Stimulated activated CD8-positive, alpha-beta memory T cell treated with anti-CD3 and anti-CD28 coated beads, Interleukin-4, amount 100 ng/mL, for 48 hours (primary cell): ENCODE measurements at places on chromosomes 2 and 18.
A peak's percentile ranks its signal among the peaks of the same experiment; 100 is the strongest.

DNA sequence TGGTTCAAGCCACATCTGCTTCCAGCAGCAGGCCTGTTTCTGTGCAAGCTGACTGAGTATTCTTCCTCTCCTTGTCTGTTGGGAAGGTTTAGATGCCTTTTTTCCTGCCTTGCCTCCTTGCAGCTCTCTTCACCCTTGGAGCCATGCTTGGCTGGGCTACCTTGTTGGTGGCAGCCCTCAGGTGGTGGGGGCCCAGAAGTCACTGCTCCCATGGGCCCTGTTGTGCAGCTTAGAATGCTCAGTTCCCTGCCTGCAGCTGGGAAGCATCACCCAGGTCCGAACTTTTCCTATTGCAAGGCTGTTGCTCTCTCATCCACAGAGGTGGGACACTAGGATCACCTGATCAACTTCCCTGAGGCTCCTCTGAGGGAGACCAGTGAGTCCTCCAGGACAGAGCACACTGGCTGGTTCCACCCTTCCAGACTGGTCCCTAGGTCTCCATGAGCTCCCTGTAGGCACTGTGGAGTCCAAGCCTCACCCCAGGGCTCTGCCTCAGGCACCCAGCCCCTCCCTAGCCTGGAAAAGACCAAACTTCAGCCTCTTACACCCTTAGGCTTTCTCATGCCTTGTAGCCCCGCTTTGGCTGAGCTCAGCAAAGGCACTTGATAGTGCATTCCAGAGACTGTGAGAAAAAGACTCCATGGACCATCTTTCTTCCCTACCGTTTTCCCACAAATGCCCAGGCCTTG is 219.3 kb upstream of the SH3BP4 start:
- no peak for DNase-seq

GRCh38 chr2:106833256-106833655 is 52.7 kb downstream of the ST6GAL2 start:
- no peak for DNase-seq

DNA sequence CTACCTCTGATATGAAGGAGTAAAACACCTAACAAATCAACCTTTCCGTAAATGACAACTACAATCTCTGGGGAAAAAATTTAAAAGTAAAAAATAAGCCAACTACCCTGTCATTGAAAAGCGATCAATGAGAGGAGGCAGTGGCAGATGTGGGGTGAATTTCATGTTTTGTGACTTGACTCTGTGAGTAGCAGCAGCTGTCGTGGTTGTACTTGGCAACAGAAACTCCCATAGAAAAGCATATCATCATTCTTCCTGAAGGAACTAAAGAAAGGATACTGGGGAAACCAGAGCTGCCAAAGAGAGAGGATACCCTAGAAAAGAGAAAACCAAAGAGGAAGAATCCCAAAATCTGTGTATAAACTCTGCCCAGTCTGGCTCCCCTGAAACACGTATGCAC is 236.4 kb downstream of the TNS1 start:
- no peak for DNase-seq

DNA sequence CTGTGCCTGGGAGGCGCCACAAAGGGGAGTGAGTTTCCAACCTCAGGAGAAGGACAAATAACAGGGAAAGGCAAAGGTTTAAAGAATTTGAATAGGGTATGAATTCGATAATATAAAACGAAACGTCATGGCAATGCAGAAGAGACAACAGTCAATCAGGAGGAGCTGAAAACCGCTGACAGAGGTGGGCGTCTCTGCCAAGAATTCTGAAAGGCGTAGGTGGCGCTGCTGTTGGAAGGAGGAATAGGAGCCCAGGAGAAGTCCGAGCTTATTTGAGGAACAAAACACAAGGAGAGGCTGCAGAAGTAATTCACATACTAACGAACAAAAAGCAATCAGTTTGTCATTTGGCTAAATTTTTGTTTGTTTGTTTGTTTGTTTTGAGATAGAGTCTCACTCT is 485.8 kb upstream of the POU3F3 start:
- DNase-seq: no peak

DNA sequence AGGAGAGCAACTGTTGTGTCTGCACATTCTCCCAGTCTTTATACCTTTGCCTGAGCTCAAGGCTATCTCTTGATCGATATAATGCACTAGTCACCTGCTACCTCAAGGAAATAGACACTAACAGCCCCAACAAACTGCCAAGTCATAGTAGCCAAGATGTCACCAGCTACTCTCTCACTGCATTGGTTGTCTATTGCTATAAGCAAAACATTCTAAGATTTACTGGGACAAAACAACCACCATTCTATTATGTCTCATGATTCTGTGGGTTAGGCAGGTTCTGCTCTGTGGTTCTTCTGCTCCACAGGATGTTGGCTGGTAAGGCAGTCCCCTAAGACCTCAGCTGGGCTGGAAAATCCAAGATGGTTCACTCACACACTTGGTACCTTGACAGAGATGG is 28.5 kb upstream of the MLPH start:
- DNase-seq: no peak

DNA sequence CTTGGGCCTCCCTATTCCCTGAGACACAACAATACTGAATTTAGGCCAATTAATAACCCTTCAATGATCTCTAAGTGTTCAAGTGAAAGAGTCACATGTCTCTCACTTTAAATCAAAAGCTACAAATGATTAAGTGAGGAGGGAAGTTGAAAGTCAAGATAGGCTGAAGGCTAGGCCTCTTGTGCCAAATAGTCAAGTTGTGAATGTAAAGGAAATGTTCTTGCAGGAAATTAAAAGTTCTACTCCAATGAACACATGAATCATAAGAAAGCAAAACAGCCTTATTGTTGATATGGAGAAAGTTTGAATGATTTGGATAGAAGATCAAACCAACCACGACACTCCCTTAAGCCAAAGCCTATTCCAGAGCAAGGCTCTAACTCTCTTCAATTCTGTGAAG is 286.9 kb downstream of the MEIS1 start:
- DNase-seq: no peak

DNA sequence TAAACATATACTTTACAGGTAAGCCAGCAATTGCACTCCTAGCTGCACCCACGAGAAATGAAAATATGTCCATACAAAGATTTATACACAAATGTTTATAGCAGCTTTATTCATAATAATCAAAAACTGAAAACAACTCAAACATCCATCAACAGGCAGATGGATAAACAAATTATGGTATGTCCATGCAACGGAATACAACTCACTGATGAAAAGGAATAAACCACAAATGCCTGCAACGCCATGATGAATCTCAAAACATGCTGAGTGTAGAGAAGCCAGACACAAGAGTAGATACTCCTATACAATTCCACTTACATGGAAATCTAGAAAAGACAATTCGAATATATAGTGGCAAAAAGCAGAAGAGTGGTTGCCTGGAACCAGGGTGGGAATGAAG is 76.0 kb downstream of the EPAS1 start:
- no peak for DNase-seq

DNA sequence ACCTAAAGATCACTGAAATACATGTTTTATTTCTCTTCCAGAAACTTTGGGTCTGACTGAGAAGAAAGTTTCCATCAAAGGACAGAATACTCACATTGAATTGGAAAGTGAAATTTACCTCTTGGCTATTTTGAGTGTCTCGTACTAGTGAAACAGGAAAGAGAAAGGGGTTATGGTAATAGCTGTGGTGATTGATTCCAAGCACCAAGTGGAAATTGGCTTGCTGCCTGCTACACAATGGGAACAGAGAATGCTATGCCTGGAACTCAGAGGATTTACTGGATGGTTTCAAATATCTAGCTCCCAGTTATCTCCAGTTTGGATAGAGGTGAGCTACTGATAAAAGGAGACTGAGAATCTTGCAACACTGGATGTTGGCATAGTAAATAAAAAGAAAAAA is 492.8 kb upstream of the FSIP2 start:
- DNase-seq: no peak

- no peak for DNase-seq
Observed at GRCh38 chr2:197229509-197230443, 80.8 kb downstream of the ANKRD44 start.

- no peak for DNase-seq
Observed at GRCh38 chr2:121596221-121597080, 52.8 kb downstream of the CLASP1 start.

GRCh38 chr18:44680273-44681075 is at the start of gene SETBP1:
Gene SETBP1 (plus strand): TSS chr18:44680888. CDS start chr18:44701347, 20,459 bp downstream.
- peak; percentile 67 for DNase-seq

- no peak for DNase-seq
Observed at GRCh38 chr2:171132086-171132485, 28.6 kb downstream of the TLK1 start.

- DNase-seq: no peak
Observed at GRCh38 chr2:23556929-23557328, 171.9 kb downstream of the KLHL29 start.

DNA sequence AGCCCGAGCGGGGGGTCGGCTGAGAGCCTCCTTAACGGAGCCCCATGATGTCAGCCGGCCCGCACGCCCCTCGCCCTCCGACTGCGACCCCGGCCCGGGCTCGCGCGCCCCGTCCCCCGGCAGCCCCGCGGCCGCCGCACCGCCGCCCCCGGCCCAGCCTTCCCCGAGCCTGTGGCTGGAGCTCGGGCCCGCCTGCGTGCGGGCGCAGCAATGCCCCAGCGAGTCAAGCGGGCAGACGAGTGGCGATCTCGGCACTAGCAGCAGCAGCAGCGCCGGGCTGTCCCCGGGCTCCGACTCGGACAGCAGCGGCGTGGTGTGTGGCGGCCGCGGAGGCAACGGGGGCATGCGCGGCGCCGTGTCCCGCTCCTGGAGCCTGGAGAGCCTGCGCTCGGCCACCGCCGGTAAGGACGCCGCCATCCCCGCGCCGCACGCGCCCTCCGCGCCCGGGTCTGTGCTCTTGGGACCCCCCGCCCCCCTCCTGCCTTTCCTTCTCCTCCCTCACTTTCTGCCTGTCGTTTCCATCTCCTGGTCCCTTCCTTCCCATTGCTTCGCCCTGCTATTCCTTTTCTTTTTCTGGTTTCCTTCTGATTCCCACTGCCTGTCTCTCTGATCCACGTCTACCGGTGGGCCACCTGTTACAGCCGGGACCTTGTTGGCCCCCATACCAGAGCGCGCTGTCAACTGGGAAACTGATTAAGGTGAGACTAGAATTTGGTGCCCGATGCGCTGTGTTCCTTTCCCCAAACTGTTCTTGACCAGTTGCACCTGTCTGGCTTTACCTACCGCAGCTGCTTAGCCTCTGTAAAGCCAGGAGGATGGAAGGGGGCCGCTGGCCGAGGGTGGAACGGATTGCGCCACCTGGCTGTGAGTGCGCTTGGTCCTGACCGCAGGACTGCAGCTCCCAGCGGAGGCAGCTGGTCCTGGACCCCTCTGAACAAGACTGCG is 127.4 kb downstream of the ARHGEF4 start:
- DNase-seq: peak; percentile 42

GRCh38 chr2:17518212-17519154 is at the start of gene RAD51AP2:
Gene RAD51AP2 (minus strand): TSS chr2:17518440. CDS start chr2:17518415, 25 bp downstream.
- peak; percentile 56 for DNase-seq

DNA sequence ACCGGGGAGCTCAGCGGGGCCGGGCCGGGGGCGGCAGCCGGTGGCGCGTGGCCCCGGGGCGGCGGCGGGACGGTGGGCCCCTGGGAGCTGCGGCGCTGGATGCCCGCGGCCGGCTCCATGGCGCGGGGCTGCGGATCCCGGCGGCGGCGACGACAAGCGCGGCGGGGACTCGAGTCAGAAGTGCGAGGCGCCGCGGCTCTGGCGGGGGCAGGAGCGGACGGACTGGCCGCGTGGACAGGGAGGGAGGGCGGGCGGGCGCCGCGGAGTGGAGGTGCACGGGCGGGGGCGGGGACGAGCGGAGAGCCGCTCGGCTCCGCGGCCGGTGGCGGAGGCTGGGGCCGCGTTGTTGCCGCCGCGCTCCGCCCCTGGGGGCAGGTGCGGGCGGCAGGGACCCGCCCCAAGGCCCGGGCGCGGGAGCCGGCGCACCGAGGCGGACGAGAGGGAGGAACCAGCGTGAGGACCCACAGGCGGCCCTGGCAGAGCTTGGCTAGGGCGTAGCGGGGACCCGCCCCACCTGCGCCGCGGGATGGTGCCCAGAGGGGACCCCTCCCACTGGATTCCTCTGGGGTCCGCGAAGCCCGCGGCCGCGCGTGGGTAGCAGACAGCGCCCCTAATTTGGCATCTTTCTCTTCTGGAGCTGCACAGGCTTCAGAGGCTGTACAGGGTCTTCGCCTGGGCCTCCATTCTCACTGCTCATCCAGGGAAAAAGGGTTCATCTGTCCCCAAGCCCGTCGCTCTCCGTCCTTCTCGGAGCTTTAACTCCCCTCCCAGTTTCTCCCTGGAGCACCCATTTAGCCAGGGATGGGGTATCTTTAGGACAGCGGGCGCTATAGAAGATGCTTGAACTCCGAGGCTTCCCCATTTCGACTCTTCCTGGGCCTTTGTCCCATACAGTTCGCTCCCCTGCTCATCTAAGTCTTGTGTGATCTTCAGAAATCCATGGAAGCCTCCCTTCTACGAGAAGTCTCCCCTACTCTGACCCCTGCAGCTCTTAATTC is at the start of gene TMEM163:
Gene TMEM163 (minus strand): TSS at position 184 of the 998 bp plus-strand sequence.
- DNase-seq: peak; percentile 38

DNA sequence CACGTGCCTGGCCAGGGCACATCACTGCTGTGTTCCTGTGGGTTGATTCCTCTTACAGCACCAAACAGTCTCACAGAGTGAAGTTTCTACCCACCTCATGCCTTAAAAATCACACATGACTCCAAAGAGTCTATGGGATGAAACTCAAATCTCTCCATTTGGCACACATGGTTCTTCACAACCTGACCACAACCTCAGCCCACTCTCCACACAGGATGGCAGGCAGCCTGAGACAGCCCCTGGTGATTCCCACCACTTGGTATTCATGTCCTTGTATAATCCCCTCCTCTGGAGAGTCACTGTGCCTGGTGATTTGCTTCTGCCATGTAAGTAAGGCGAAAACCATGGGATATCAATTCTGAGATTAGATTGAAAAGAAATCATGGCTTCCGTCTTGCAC is 46.2 kb downstream of the LBH start:
- DNase-seq: no peak

DNA sequence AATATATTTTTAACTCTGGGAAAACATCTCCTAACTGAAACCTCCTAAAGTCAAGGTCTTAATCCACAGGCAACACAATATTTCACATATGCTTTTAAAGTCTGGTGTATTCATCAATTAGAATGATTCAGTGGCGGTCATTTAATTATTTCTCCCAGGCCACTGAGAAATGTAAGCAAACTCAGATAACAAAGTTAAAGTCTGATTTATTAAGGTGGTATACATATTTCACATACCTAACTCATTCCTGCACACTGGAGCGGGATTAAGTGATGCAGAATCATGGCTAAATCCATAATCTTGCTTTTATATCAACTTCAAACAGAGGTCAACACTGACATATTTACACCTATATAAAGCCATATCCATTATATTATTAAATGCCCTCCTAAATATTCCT is 43.7 kb downstream of the FRZB start:
- no peak for DNase-seq

- DNase-seq: peak; percentile 88
Observed at GRCh38 chr2:27032495-27033252, at the start of gene TMEM214. Gene TMEM214 (plus strand): TSS chr2:27032965. CDS start chr2:27033016, 51 bp downstream.
